ENCODE measurements at places on chromosomes 13 and 19.

DNA sequence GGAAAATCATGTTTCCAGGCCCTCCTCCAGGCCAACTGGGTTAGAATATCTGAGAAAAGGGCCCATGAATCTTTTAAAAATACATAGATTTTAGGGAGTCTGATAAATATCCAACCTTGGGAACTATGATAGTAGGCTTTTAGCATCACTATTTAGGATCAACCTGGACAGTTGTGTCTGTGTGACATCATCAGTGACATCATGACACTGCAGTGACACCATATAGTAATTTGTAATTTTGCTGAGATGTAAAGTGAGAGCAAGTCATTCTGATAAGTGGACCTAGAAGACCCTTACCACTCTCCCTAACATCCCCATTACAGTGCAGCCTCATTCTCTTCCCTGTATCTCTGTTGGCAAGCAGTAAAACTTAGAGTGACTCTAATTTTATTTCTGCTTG is 14.1 kb downstream of the GPALPP1 start:
- DNase-seq, result no peak

DNA sequence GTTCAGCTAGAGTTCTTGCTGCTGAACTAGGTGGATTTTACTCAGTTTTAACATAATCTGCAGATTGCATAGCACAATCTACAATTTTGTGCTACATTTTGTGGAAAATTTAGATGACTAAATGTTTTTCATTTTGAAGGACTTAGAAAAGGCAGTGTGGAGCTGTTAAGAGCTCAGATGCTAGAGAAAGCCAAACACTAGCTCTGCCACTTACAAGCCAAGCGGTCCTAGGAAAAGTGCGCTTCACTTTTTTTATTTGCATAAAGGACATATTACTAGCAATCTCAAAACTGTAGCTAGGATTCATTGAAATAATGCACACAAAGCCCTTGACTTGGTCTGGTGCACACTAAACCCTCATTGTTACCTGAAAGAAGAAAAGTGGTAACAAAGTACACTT is 8.1 kb upstream of the CSNK1A1L start:
- no peak for DNase-seq

DNA sequence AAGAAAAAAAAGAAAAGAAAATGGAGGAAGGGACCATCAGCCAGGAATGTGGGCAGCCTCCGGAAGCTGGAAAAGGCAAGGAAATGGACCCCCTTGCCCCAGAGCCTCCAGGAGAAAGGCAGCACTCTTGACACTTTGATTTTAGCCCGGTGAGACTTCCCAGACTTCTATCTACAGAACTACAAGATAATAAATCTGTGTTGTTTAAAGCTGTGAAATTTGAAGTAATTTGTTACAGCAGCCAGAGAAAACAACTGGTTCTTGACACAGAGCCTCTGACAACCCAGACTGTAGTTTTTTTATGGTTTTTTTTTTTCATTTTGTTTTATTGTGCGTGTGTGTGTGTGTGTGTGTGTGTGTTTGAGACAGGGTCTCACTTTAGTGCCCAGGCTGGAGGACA is 7.6 kb downstream of the CTU1 start:
- DNase-seq, result no peak

- DNase-seq, result no peak
Observed at GRCh38 chr13:99528547-99528946, 27.3 kb downstream of the TM9SF2 start.

GRCh38 chr13:72071713-72072112 is 204.7 kb upstream of the DACH1 start:
- DNase-seq, result no peak

- DNase-seq, result no peak
Observed at GRCh38 chr13:108621462-108621861, 7.9 kb upstream of the MYO16 start.

DNA sequence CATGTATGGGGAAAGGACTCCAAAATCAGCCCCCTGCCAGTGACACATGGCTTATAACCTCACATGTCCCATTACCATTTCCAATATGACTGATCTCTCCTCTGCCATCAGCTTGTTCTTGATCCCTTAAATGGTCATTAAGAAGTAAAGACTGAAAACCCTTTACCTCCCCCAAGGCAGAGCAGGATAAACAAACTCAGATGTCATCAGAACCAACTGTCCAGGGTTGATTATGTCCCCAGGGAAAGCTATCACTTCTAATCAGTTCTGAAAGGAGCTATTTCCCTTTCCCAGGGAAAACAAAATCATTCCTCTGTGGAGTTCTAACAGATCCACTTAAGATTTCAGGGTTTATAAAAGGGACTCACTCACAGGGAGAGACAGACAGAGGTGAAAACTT is 350.9 kb downstream of the SUCLA2 start:
- DNase-seq, result no peak

- DNase-seq, result no peak
Observed at GRCh38 chr13:98838776-98839175, 86.3 kb upstream of the SLC15A1 start.

DNA sequence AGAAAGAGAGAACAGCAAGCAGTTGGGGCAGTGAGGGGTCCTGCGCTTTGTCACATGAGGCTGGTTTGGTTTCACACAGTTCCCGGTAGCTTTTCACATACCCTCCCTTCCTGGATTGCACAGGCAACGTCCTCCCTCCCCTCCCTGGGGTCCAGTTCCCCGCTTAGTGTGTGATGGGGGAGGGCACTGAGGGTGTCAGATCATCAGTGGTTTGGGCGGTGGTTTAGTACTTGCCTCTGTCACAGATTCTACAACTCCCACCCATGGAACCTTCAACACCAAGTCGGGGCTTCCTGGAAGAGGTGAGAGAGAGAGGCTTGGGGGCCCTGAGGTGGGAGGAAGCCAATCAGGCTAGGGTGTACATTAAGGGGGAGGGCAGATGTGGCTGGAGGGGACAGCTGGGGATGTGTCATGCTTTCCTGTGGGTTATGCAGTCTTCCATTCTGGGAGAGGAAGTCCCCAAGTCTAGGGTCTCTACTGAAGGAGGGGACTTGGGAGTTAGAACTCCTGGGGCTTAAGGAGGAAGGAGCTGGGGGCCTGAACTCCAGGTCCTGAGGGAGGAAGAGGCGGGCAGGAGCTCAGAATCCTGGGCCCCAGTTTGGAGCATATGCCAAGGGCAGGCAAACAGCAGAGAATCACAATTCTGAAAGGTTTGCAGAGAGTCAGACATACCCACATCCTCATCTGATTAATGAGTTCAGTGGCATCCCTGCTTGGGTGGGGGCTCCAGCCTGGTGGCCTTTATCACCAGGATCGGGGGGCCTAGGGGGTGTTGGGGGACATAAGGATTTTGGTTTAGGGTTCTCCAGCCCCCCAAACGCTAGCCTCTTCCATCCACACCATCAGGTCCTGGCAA is at the start of gene NKG7:
NKG7 (minus strand) TSS at position 6 of the 856 bp plus-strand sequence. CDS start 119 bp downstream, outside the sequence.
- DNase-seq, result no peak

- no peak for DNase-seq
Observed at GRCh38 chr13:42305503-42305902, 33.6 kb downstream of the AKAP11 start.

DNA sequence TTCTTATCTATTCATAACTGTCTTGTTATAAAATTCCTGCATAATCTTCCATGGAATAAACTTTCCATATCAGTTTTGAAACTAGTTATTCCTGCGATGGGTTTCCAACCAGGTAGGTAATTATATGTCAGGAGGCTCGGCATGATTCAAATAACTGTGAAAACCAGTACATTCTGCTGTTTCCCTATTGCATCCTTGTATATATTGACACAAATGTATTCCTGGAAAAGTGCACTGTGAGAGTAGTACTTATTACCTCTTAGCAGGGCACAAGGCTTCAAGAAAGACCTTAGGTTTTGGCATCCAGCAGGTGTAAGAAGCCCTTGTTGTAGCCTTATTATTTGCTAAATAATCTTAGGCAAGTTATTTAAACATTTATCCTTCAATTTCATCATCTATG is 1131.3 kb upstream of the ATXN8OS start:
- no peak for DNase-seq

DNA sequence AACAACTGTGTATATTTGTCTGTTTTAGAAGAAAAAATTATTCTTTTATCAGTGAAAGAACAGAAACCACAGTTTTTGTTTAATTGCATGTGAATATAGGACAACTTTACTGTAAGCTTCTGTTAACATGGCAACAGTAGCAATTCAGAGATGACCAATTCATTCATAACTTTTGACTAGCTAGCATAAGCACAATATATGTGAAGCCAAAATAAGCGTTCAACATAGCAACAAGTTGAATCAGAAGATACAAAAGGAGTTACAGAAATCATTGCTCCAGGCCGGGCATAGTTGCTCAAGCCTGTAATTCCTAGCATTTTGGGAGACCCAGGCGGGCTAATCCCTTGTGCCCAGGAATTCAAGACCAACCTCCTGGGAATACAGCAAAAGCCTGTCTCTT is 197.1 kb upstream of the GPC6 start:
- DNase-seq, result no peak

DNA sequence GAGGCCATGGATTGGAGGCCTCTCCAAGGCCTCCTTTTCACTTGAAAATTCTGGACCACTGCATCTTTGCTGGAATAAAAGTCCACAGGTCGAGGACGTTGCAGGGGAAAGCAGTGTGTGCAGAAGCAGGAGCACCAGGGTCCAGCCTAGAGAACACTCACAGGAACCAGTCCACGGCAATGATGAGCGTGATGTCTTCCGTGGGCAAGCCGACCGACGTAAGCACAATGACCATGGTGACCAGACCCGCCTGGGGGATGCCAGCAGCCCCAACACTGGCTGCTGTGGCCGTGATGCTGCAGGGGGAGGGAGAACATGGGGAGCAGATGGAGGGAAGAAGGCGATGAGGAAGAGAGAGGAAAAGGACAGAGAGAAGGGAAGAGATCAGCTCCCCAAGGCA is 11.5 kb downstream of the OR7C2 start:
- DNase-seq, result no peak

GRCh38 chr13:23730251-23730650 is 158.9 kb downstream of the MIPEP start:
- DNase-seq, result no peak

All from hematopoietic multipotent progenitor cell treated with erythropoietin and hydrocortisone succinate and interleukin-3 and kit ligand, for 15 days (in vitro differentiated cells).